ENCODE measurements at places on chromosomes 6 and 20.
A peak's percentile ranks its signal among the peaks of the same experiment; 100 is the strongest.

- DNase-seq: no peak
These were observed 84.4 kb upstream of the HDAC2 start for GRCh38 chr6:114055349-114055748.

DNA sequence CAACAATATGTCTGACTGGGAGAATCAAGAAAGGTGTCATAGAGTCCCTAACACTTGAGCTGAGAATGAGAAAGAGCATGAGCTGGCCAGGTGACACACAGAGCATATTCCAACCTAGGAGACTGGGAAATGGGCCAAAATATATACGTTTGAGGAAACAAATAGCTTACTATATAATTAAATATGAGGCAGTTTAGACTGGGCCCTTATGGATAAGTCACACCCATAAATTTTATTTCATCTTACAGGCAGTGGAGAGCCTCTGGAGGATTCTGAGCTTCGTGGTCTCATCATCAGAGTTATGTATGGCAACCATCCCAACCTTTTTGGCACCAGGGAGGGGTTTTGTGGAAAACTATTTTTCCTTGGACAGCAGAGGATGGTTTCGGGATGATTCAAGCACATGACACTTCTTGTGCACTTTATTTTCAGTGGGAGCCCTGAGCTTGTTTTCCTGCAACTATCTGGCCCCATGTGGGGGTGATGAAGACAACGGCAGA, 12.9 kb upstream of the NQO2 start:
- no peak for DNase-seq

- peak; percentile 78 for DNase-seq
These were observed 1.9 kb upstream of the SRSF3 start for GRCh38 chr6:36592221-36592655.

DNA sequence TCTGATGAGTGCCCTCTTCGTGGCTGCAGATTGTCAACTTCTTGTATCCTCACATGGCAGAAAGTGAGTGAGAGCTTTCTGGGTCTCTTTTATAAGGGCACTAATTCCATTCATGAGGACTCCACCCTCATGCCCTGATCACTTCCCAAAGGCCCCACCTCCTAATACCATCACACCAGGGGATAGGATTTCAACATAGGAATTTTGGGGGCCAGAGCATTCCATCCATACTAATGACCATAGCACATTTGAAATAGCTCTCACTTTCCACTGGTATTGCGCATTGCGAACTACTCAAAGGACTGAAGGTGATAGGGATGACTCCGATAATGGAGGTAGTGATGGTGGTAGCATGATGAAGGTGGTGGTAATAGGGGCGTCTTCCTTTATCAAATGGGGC, 324.3 kb downstream of the PRL start:
- no peak for DNase-seq

GRCh38 chr6:56527934-56528333, 114.8 kb downstream of the DST start:
- no peak for DNase-seq

DNA sequence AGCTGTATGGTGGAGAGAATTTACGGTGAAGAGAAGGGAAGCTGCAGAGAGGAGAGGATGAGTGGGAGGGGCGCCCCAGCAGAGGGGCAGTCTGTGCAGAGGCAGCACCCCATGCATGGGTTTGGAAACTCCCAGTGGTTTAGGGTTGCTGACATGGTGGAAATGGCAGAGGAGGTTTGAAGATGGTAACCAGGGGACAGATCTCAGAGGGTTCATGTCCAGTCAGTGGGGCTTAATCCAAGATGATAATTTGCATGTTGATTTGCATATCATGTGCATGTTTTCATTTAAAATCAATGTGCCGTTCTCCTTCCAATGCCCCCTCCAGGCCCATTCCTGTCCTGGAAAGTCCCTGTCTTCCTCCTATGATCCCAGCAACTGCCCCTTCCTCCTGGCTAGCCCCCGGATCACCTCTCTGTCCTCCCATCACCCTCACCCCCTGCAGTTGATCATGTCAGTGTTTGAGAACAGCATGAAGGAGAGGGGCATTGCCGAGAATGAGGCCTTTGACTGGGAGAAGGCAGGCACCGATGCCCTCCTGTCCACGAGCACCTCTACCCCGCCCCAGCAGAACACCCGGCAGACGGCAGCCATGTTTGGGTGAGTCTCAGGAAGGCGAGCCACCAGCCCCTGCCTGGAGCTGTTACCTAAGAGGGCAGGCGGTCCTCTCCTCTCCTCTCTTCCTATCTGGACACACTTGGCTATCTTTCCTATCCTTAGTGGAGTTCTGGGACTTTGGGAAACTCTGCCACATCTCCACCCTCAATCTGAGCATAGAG, 14.3 kb downstream of the TTBK1 start:
- DNase-seq: no peak

GRCh38 chr6:144134737-144135136, 15.6 kb upstream of the STX11 start:
- DNase-seq: no peak

Measured in Jurkat, Clone E6-1 (cell line).